ENCODE measurements at places on chromosomes 5 and 9.

DNA sequence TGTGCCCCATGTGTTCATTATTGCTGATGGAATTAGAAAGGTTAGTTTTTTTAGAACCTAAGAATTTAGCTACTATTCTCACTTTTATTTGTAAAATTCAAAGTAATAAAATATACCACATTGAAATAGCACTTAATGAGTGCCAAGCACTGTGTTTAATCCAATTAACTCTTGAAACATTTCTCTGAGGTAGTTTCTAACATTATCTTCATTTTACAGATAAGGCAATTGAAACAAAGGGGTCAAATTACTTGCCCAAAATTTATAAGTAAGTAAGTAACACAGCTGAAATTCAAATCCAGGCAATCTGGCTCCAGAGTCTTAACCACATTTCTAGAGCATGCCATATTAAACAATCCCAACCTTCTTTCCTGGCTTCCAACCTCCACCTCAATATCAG is 84.2 kb downstream of the MLLT3 start:
- DNase-seq = no peak

GRCh38 chr5:531101-531748 is 7.0 kb upstream of the SLC9A3 start:
- DNase-seq = no peak

DNA sequence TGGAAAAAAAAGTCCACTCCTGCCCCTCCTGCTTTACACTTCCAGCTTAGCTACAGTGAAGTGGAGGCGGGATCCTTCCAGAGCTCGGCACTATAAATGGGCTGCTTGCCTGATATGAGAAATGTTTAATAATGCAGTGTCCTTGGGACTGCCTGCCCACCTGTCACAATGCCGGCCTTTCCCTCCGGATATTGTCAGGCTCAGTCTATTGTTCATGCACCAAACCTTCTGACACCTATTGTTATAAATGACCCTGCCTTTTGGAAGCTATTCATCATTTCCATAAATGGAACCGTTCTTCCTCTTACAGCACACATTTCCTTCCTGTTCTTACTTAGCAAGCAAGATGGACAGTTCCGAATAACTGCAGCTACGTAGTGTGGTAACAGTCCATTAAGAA is 146.3 kb downstream of the DMAC1 start:
- no peak for DNase-seq

DNA sequence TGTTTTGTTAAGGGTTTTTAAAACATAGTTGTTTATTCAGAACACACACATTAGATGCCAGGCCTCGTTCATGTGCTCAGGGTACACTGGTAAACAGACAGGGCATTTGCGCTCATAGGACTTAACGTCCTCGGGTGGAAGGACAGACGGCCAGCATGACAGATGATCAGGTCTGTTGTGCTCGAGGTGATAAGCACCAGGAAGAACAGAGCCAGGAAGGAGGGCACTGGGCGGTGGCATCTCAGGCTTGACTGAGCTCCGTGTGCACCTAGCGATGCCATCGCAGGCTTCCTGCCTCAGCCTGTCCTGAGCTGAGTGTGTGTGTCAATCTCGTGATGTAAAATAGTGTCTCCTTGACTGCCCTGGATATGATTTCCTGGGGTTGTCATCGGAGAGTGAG is 96.5 kb downstream of the EHMT1 start:
- no peak for DNase-seq

DNA sequence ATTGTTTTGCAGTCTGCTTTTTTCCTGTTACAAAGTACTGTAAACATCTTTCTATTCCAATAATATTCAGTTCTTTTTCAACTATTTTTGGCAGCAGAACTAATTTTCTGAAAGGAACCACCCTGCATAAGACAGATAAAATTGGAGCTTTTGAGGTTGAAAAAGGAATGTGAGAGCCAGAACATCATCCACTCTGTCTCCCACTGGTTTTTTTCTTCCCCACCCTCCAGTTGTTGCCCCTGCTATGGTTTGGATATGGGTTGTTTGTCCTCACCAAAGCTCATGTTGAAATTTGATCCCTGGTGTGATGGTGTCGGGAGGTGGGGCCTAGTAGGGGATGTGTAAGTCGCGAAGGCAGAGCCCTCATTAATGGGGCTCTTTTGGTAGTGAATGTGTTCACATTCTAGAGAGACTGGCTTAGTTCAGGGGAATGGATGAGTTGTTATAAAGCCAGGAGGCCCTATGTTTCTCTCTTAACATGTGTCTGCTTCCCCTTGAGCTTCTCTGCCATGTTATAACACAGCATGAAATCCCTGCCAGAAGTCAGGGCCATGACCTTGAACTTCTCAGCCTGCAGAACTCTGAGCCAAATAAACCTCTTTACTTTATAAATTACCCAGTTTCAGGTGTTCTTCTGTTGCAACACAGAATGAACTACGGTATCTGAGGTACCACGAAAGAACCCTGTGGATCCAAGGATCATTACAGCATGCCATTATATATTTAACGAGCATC is 34.8 kb upstream of the MAST4 start:
- DNase-seq = no peak

DNA sequence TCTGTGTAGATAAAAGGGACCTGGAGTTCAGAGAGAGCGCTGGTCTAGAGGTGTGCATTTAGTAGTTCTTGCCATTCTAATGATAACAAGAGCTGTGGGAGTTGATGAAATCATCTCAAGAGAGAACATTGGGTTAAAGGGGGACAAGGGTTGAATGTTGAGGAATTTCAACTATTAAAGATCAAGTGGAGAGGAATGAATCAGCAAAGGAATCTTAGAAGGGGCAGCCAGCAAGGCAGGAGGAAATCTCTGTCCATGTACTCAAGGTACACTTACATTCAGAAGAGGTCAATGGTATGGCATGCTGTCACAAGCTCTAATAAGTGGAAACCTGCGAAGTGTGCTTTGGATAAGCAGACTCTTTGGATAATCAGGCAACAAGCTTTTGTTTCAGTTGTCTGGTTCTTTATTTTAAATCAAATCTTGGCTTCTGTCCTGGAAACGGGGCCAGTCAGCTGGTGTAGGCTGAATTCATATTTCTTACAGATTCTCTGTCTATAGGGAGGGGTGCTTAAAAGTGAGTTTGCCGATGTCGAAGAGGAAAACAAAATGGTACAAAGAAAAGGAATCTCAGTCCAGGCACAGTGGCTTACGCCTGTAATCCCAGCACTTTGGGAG is 320.5 kb upstream of the CD180 start:
- no peak for DNase-seq

DNA sequence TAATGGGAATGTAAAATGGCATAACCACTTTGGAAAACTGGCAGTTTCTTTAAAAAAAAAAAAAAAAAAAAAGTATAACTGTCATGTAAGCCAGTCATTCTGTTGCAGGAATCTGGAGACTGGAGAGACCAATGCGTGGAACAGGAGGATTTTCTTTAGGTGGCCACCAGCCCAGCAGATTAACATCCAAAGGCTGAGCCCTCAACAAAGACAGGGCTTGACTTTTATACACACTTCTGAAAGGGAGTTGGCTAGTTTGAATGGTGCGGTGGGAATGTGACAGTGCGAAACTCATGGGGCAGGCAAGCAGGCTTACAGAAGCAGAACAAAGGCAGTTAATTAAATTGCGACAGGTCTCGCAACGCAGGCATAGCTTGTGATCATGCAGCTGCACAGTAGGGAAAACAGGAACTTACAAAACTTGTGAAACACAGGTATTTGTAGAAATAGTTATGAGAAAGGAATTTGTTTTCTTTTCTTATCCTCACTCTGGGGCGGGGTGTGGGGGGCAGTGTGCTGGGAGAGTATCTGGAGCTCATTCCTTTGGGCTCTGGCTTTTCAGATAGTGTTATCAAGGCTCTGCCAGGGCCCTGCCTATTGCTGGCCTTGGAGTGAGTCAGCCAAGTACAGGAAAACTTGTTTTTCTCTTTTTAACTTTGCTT is 12.0 kb downstream of the UIMC1 start:
- DNase-seq = no peak

DNA sequence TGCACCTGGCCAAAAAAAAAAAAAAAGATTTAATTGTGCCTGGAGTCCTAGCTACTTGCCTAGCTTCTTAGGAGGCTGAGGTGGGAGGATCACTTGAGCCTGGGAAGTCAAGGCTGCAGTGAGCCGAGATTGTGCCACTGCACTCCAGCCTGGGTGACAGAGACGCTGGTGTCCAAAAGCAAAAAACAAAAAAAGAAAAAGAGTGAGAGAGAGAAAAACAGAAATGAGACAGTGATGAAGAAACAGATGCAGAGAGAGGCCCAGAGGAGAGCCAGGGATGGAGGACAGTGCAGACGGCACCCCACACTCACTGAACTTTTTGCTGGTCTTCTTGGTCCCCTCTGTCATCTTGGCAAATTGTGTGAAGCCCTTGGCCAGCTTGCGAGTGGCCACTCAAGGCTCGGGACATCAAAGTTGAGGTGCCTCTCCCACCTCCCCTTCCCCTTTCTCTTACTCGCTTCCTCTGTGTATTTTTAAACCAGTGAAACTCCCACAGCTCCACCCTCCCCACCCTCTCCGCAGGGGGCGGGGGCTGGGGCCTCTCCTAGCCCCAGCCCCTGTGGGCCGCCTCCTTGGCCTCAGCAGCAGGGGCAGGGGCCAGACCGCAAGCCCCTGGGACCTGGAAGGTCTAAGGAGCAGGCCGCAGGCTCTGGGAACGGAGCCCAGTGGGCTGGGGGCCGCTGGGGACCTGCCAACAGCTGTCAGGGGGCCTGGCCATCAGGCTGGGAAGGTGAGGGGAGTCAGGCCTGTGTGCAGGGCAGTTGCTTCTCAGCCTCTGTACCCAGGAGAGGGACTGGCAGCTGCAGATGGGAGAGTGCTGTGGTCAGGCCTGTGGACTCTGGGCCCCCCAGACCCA is at the start of gene SH2D3C:
SH2D3C (minus strand) TSS at position 387 of the 856 bp plus-strand sequence; CDS start at position 348, 39 bp downstream.
- DNase-seq = no peak

DNA sequence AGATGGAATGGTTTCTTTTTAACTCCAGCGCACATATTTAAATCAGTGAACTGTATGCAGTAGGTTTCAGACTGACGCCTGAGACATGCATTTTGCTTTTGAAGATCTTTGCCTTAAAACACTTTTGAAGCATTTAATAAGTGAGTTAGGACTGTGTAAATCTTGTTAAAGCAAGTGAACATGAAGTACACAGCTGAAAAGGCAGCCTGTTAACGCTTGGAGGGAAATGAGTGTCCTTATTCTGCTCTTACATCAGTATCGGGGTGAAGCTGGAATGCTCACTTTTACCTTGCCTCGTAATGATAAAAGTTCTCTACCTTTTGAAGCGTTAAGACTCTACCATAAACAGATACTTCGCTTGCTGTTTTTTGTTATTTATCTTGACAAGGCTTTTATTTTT is 552.2 kb downstream of the ZNF608 start:
- DNase-seq = no peak

- no peak for DNase-seq
Observed at GRCh38 chr9:36891341-36891811, 142.7 kb downstream of the PAX5 start.

DNA sequence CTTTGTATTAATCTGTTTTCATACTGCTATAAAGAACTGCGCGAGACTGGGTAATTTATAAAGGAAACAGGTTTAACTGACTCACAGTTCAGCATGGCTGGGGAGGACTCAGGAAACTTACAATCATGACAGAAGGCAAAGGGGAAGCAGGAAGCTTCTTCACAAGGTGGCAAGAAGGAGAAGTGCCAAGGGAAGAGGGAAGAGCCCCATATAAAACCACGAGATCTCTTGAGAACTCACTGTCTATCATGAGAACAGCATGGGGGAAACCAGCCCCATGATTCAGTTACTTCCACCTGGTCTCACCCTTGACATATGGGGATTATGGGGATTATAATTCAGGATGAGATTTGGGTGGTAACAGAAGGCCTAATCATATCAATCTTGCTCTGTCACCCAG is 60.9 kb upstream of the CHD1 start:
- no peak for DNase-seq

DNA sequence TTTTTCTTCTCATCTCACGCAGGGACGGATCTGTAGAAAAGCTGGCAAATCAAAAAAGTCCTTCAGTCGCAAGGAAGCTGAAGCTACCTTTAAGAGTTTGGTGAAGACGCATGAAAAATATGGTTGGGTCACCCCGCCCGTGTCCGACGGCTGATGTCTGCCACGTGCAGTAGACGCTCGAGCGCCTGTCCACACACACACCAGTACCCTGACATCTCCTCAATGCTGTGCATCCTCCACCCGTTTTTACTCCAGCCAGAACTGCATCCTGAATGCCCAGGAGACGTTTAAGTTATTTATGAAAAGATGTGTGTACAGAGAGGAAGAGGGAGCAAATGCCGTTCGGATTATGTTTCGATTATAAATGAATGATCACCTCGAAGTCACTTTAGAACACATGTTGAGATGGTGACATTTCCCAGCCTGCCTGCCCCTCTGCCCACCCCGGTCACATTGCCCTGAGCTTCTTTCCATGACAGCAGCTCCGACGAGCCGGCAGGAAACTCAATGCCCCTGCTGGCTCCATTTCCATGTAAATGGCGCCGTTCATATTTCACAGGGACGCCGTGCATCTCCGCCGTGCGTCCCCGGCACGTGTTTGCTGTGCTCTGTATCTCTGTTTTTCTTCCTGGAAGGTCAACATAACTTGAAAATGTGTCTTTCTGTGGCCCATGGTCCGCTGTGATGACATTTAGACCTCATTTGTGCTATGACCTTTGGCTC is 42.7 kb downstream of the UBE2QL1 start:
- no peak for DNase-seq

GRCh38 chr9:32899761-32900160 is 101.7 kb downstream of the APTX start:
- no peak for DNase-seq

DNA sequence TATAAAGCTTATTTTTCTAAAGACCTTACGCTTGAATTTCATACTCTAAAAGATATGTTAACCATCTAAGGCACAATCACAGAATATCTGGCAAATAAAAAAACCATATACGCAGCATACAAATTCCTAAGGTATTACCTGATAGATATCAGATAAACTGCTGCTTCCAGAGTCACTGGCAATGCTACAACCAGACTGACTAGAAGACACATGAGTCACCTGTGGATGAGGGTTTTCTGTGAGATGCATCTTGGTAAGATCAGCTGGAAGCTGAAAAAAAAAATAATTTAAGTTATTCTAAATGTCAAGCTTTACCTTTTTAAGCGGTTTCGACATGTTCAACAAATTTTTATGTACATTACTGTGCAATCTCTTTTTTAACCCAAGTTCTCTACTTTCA is 113.8 kb downstream of the RAPGEF6 start:
- no peak for DNase-seq

DNA sequence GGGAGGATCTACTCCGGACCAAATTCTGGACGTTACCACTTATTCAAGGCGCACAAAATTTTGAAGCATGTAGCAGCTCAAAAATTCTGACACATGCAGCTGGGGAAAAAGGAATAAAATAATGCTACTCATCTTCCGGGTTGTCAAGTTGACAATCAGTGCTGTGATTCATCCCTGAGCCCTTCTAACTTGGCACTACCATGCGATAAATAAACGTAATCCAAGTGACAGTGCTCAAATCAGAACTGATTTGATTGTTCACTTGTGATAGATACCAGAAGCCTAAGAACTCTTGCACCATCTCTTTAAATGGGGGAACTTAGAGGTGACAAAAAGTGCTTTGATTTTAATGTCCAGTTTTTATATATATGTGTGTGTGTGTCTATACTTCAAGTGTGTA is 230.2 kb upstream of the TLE4 start:
- no peak for DNase-seq

GRCh38 chr5:122693963-122694362 is 80.9 kb upstream of the SNX2 start:
- no peak for DNase-seq

GRCh38 chr5:153624451-153624765 is 133.9 kb downstream of the GRIA1 start:
- no peak for DNase-seq

All from NCI-H2081 treated with DMSO at 0.1 percent for 48 hours (cell line).